Stimulated activated CD4-positive, alpha-beta T cell treated with anti-CD3 and anti-CD28 coated beads, Interleukin-12 subunit alpha, Interleukin-12 subunit beta, amount 100 ng/mL, for 4 hours (primary cell): ENCODE measurements at places on chromosomes 4 and X.

- DNase-seq, result no peak
These were observed 15.5 kb downstream of the NUDT6 start for GRCh38 chr4:122906859-122907305.

DNA sequence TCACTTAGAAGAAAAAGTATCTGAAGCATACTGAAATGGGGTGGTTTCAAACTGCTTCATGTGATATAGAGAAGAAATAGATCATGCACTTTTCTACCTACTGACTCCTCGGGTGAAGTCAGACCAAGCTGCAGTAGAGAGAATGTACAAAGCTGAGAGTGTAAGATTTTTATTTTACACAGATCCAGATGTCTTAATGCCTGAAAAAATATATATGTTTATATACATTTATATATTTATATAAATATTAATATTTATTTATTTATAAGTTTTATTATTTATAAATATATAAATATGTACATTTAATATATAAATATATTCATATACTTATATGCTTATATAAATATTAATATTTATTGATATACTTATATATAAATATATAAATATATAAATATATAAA is 171.9 kb upstream of the SPOCK3 start:
- DNase-seq, result no peak

DNA sequence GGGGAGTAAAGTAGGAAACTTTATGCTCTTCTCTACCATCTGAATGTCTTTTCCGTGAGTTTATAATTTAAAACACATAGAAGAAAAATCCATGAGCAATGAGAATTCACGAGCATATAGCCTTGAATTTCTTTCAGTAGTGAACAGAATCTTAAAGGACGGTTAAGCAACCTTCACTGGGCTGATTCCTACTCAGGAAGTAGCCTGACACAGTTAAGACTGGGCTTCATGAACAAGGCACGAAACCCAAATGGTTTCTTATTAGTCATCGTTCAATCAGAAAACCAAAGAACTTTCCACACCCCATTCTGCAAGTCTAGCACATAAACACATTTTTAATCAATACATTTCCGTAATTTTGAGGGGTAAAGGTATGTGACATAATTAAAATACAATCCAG is 95.8 kb downstream of the SH3KBP1 start:
- DNase-seq, result no peak

DNA sequence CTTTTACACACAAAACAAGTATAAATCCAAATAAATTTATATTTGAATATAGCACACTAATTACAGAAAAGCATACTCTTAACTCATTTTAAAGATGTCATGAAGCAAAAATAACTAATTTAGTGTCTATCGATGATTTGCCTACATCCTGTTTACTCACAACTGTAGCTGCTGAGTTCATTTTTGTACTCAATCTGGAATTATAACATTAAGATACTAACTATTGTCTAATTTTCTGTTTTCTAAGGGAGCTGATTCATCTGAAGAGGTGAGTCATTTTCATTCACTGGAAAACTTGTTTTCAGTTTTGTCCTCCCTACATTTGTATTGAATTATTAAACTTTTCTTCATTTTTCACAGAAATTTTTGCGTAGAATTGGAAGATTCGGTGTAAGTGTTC is 3.7 kb downstream of the STATH start:
- DNase-seq, result no peak

DNA sequence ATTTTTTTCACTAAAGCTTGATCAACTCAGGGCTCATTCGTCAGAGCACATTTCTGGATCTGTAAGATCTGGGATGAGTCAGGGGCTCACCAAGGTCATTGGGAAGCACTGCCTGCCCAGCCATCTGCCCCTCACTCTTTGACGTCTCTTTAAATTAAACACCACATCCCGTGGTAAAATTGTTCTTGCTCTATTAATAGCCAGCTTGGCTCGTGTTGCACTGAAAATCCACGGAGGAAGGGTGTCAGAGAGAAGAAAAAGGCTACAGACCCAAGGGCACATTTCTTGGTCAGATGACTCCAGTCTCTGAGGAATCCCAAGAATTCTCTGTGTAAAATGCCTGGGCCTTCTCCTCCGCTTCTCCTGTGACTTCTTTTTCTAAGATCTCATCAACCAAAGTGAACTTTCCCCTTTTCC is 45.7 kb upstream of the GATB start:
- DNase-seq, result no peak

DNA sequence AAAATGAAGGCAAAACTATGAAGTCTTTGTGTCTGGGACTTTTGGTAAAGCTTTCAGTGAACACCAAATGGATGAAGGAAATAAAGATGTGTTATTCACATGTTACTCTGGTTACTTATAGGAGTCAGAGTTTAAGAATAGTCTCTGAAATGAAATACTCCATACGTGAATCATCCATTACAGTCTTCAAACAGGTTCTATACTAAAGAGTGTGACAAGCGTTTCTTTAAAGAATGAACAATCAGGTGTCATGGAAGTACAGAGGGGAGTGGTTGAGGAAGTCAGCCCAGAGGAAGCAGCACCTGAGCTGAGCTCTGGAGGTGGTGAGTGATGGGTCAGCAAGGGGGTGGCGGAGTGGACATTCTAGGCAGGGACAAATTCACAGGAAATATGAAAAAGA is 41.8 kb upstream of the SORBS2 start:
- DNase-seq, result no peak

- DNase-seq, result no peak
These were observed 18.0 kb downstream of the DOK7 start for GRCh38 chr4:3481113-3481531.

DNA sequence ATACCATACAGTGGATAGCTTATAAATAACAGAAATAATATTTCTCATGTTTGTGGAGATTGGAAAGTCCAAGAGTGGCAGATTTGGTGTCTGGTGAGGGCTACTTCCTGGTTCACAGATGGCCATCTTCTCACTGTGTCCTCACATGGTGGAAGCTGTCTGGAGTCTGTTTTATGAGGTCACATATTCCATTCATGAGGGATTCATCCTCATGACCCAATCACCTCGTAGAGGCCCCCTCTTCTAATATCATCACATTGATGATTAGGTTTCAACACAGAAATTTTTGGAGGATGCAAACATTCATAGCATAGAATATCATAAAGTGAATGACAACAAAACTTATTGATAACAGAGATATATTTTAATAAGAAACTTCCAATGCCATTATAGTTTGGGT is 568.0 kb downstream of the STIM2 start:
- DNase-seq, result no peak

DNA sequence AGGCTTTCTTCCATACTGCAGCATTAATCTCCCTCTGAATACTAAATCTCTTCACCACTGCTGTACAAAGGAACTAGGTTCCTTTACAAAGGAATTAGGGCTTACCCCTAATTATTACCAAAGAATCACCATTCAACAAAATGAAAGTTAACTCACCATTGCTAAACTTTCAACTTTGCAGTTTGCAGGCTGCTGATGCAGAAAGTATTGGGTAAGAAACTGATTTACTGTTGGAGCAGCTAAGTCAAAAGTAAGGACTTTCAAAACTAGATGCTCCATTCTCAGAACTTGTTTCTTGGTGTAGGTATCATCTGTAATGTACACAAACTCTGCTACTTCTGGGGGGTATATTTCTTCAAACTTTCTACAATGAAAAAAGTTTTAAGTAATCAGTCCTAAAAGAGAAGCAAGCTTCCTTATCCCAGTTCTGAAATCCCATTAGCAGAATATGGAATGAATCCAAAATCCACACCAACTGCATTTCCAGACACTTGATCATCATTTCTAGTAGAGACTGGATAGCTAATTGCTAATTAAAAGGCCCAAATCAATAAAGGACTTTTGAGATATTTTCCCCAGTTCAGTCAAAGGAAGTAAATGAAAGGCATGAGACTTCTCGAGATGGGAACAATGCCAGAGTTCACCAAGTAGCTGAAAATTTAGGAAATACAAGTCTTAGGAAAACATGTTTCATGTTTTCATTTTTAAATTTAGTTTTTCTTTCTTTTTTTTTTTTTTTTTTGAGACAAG is 4.3 kb downstream of the CCNA2 start:
- no peak for DNase-seq

- no peak for DNase-seq
These were observed 29.0 kb upstream of the NKRF start for GRCh38 chrX:119635179-119635578.

GRCh38 chrX:9909254-9909653 is 57.9 kb upstream of the CLDN34 start:
- no peak for DNase-seq

GRCh38 chr4:8287343-8288280 is 18.1 kb downstream of the HTRA3 start:
- no peak for DNase-seq

DNA sequence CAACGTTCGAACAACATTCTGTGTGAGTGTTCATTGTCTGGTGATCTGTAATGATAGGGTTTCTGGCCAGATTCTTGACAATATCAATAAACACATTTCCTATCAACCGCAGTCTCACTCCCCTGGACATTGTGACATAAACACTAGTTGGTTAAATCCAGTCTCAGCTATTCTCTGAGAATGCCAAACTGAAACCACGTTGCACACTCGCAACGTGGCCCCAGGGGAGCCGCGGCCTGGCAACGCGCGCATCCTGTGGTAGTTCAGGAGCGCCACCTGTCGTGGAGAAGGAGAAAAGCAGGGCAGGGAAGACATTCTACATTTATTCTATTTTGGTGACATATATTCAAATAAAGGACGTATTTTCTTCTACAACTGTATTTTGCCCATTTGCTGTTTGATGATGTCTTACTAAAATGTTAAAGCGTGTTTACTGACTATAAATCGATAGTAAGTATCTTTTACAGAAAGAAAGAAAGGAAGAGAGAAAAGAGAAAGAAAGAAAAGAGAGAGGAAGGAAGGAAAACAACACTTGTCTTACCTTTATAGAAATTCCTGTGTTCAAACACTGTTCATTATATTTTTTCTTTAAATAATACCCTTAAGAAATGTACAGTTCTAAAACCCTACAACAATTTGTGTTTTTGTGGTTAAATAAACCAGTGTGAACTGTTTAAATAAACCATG is 738.3 kb upstream of the FRG1 start:
- DNase-seq, result peak; percentile 4

GRCh38 chrX:48945517-48946348 is 11.7 kb downstream of the OTUD5 start:
- DNase-seq, result peak; percentile 35

DNA sequence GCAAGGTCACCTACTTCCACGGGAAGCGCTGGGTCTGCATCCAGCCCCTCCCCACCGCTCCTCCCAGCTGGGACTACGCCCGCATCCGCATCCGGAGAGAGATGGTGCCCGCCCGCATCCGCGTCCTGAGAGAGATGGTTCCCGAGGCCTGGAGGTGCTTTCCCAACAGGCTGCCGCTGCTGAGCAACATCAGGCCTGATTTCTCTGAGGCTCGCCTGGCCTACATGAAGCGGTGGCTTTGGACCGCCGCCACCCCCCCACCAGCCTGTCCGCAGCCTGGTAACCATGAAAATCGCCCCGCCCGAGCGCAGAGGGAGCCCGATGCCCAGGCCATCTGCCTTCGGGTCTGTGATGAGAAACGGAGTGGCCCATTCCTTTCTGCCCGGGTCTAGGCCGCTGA is 18.1 kb downstream of the CLTRN start:
- DNase-seq, result no peak

GRCh38 chrX:143568467-143568866 is 51.2 kb upstream of the SPANXN3 start:
- no peak for DNase-seq

DNA sequence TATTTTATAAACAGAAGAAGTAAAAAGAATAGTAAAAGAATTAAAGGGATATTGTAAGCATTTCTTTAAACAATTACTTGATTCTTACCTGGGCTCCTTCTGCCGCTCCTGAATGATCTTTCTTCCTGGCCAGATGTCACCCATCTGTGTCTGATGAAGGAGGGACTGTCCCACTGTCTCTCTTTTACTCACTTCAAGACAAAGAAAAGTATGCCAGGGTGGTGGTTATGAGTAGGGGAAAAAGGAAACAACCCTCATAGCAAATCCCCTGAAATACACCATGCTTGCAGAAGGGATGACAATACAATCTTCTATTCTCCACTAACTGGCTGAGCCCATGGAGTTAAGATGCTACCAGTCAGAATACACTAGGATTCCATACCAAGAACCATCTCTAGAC is 31.1 kb downstream of the SYTL4 start:
- DNase-seq, result no peak

GRCh38 chr4:81120055-81120454 is 89.5 kb downstream of the BMP3 start:
- no peak for DNase-seq

GRCh38 chrX:252244-252956 is 28.8 kb upstream of the PLCXD1 start:
- no peak for DNase-seq

GRCh38 chr4:14233126-14233525 is 605.6 kb upstream of the BOD1L1 start:
- DNase-seq, result no peak

DNA sequence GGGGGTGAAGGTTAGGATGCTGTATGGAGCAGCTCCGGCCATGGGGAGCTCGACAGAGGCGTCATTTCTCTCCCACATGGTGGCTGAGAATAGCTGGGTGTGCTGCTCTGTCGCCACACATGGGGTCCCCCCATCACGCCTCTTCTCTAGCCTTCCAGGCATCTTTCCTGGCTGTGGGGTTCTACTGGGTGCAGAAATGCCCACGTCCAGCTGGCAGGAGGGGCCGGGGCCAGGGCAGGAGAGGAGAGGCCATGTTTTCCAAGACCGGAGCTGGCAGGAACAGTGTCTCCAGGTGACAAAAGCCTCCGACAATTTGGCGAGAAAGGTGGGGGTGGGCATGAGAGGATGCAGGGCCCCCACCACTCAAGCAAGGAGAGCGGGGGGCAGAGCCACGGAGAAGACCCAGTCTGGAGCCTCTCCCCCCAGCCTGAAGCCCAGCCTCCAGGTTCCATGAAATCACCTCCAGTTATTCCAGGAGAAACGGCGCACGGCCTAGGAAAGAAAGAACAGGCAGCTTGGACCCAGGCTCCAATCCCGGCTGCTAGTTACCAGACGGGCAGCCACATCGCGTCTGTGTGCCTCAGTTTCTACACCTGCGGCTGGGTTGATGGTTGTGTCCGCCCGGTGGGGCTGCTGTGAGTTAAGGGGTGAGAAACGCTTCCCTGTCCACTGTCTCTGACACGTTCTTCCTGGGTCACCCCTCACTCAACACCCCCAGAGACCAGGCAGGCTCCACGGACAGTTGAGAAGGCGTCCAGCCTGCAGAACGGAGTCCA is 27.4 kb upstream of the SPON2 start:
- DNase-seq, result no peak

DNA sequence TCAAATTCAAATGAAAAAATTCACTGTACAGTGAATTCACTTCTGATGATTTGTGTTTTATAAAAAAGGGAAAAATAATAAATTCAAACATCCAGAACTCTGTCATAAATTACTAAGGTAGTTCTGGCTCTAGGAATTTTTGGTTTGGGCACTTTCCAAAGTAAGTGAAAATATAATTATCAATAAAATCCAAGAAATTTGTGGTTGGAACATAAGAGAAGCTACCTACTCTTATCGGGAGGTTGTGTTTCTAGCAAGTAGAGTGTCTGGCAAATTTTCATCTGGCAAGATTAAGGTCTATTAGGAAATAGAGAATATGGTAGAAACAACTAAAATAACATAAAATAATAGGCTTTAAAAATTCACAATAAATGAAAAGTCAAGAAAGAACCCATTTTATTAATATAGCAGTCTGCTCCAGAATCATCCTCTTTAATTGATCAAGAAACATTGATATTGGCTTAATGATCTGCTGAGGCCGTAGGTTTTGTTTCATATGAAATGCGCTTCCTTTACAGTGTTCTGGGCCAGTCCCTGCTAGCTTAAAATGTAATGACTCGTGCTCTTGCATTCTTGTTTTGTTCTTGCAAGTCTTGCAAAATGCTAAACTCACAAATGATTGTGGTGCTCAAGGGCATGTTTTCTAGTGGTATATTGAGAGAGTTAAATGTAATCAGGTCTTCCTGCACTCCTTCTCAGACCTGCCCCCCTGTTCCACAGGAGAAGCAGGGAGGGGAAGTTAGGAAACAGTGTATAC is 331.4 kb downstream of the RAPGEF2 start:
- DNase-seq, result no peak
